Renal pelvis (tissue), 12 donors: ENCODE measurements at places on chromosomes 16 and 17.

DNA sequence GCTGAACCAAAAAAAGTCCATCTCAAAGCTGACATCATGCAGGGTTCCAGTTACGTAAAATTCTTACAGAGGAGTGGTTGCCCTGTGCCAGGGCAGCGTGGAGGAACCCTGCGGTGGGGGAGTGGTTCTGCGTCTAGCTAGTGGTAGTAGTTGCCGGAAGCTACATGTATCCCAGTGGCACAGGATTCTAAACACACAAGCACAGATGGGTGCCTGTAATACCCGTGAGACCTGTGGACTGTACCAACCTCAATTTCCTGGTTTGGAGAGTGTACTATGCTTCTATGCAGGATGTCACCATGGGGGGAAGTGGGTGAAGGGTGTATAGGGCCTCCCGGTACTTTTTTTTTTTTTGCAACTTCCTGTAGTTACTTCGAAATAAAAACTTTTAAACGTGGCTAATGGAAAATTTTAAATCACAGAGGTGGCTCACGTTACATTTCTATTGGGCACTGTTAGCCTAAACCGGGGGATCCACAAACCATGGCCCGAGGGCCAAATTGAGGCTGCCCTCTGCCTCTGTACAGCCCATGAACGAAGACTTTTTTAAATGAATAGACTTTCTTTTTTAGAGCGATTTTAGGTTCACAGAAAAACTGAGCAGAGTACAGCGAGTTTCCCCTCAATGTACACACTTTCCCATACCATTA, 38.5 kb downstream of the TBC1D16 start:
- DNase-seq: no peak

DNA sequence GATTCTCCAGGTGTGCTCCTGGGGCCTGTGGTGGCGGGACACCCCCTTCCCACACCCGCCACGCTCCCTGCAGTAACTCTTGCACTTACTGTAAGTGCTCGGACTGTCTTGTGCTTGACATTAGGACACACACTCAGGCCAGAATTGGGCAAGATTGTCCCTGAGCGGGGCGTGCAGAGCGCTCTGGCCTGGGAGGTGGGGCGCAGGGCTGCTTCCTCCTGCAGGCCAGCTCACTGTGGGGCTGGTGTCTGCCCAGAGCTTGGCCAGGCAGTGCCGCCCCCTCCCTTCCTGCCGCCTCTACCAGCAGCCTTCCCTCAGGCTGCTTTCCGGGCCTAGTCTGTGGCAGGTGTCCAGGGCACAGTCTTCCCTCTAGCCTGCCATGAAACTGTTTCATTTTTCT, 6.1 kb upstream of the ATP6V0C start:
- DNase-seq: no peak

DNA sequence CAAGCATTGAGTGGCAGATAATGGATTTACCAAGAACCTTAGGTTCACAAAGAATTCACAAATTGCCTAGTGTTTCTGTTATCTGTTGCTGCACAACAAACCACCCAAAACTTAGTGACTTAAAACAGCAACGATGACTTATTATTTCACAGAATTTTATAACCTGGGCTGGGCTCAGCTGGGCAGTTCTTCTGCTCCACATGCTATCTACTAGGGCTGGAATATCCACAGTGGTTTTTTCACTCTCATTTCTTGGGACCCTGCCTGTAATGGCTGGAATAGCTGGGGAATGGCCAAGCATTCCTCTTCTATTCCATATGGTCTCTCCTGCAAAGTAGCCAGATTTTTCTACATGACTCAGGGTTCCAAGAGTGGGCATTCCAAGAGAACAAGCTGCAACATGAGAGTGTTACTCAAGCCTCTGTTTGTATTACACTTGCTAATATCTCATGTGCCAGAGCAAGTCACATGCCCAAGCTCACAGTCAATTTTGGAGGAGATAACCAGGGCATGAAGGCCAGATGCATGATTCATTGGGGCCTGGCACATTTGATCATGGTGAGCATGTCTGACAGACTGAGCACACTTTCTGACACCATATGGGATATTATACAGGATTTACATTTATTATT, 4.9 kb upstream of the PSMD7 start:
- DNase-seq: no peak

- DNase-seq: no peak
These were observed 2.0 kb downstream of the CORO7 start for GRCh38 chr16:4414187-4414917.

- no peak for DNase-seq
These were observed 873 bp upstream of the RPS2 start for GRCh38 chr16:1965396-1966001.

GRCh38 chr17:18962494-18962815, 10.5 kb downstream of the SLC5A10 start:
- no peak for DNase-seq

GRCh38 chr17:5794881-5795506, 210.7 kb upstream of the NLRP1 start:
- no peak for DNase-seq

- no peak for DNase-seq
These were observed 202.9 kb upstream of the IRX3 start for GRCh38 chr16:54489225-54490111.

- DNase-seq: peak; percentile 37
These were observed at the start of gene P2RX5 for GRCh38 chr17:3695723-3696411. Gene P2RX5 (minus strand): TSS chr17:3696155. CDS start chr17:3696005, 150 bp downstream.

DNA sequence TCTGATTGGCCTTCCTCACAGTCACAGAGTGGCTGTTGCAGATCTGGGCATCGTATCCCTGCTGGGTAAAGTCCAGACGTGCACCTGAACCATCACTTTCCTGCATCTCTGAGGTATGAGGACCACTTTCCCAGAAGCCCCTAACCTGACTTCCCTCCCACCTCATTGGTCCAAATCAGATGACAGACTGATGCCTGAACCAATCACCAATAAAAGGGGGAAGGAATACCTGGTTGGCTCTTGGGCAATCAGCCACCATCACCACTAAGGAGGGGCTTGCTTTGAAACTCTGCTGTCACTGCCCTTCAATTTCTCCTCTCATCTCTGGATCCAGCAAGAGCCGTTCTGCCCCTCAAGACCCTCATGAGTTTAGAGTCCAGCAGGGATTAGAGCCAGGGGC, 13.6 kb upstream of the WFDC1 start:
- DNase-seq: no peak

DNA sequence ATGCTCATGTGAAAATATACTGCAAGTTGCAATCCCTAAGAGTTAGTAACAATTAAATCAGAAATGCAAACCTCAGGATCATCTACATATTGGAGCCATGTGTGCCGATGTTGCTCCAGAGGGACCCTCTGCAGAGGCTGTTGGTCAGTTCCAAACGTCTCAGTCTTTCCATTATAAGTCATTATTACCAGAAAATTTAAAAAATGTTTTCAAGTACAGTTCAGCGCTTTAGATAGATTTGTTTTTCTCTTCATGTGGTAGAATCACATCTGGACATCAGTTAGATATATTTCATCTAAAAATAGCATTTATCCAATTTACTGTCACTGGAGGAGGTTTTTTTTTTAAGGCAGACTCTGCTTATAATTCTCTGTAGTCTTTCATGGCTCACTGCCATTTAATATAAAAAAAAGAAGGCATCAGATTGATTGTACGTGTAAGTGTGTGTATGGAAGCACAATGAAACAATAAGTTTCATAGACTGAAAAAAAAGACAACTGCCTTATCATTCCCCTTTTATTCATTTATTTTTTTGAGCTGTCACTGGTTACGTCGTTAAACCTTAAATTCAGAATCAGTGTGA, 46.1 kb upstream of the MARCHF10 start:
- no peak for DNase-seq

- DNase-seq: no peak
These were observed 152.9 kb downstream of the RGS9 start for GRCh38 chr17:65290056-65290455.

GRCh38 chr17:50393700-50394099, 3.6 kb downstream of the LRRC59 start:
- no peak for DNase-seq

DNA sequence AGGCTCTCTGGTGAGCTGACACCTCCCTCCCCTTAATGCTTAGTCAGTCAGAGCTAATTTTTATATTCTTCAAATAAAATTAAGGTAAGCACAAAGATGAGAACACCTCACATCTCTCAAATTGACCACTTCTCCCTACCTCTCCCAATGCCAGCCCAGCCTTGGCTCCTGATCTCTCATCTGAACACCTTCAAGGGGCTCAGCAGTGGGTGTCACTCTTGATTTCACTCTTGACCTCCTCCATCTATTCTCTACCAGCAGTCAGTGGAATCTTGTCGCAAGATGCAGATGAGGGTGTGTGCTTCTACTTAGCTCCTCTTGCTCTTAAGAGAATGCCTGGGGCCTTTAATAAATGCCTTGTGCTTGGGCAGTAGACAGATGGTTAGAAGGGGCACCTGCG, 309.0 kb upstream of the IRX3 start:
- no peak for DNase-seq

GRCh38 chr17:40130352-40131042, 8.7 kb downstream of the MSL1 start:
- no peak for DNase-seq

DNA sequence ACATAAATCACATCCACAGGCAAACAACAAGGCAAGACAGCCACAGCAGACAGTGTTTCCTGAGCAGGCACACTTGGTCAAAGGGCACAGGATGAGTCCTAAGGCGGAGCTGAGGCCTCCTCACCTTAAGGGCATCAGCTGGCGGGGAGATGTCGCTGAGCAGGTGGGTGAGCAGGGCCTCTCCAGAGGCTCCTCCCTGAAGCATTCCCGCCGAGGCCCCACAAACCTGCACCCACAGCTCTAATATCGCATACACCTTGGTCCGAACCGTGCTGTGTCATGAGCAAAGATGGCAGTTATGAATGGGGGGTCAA, 29.3 kb downstream of the PELP1 start:
- no peak for DNase-seq

GRCh38 chr17:63142836-63143235, 176.8 kb downstream of the TANC2 start:
- no peak for DNase-seq

- peak; percentile 67 for DNase-seq
These were observed 4.3 kb upstream of the ADGRG1 start for GRCh38 chr16:57624044-57624688.

- DNase-seq: peak; percentile 86
These were observed 41.0 kb upstream of the SREBF1 start for GRCh38 chr17:17877529-17878358.

DNA sequence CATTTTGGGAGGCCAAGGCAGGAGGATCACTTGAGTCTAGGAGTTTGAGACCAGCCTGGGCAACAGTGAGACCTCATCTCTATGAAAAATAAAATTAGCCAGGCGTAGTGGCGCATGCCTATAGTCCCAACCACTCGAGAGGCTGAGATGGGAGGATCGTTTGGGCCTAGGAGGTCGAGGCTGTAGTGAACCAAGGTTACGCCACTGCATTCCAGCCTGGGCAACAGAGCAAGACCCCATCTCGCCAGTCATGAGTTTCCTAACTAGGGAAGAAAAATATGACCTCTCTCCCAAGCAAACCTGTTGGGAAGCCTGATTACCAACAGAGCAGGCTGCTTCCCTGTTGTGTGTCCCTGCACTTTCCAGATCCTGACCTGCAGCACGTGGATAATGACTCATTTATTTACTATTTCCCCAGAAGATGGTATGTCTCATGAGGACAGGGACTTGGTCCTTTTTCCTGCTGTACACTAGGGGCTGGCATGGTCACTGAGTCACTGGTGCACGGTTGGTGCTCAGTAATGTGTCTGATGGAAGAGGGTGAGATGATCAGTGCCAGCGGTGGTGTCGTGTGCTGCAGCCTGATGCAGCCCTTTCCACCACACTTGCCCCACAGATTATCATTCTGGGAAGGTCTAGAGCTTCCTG, 30.8 kb downstream of the NMT1 start:
- no peak for DNase-seq

DNA sequence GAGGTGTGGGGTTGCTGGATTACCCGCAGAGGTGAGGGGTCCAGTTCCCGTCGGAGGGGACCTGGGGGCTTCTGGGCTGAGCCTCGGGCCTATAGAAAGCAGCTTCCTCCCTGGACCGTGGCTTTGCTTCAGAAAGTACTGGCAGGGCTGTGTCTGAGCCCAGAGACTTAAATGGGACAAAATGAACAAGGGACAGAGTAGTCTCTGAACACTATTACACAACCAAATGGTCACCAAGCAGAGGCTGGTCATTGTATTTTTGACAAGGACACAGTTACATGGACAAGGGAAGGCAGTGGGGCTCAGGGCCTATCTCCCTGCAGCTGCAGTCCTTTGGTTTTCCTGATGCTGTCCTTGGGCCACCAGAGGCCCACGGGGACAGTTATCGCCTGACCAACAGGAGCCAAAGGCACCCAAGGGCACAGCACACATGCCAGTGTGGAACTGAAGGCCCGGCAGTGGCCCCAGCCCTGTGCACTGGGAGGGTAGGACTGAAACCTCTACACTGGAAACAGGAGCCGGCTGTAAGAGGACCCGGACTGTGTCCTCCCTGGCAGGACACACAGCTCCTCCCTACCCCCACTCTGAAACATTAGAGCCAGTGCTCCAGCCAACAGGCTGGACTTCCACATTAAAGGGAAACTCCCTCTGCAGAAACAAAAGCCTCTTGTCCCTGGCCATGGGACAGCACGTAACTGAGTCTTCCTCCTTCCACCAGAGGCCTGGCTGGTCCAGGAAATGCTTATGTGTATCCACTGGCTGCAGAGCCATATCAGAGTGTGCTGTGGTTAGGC, 26.0 kb upstream of the ERN1 start:
- peak; percentile 76 for DNase-seq

- peak; percentile 60 for DNase-seq
These were observed 1.3 kb upstream of the TUBB3 start for GRCh38 chr16:89921702-89922476.

DNA sequence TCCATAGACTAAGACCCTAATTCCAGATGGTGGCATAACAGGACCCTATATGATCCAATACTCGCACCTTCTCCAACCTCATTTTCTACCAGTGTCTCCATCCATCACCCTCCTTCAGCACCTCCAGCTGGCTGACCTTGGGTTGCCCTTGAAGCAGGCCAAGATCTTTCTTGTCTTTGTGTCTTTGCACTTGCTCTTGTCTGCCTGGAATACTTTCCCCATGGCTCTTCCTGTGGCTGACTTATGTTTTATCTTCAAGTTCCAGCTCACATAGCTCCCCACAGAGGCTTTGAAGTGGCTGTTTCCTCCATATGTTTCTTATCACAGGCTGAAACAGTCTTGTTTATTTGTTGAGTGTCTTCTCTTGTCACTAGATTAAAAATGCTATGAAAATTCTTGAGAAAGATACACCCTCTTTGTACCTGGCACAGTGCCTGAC, 29.6 kb upstream of the MMD start:
- peak; percentile 57 for DNase-seq

- no peak for DNase-seq
These were observed at the start of gene CLDN9 for GRCh38 chr16:3012828-3013420. Gene CLDN9 (plus strand): TSS chr16:3012923. CDS start chr16:3013363, 440 bp downstream.

DNA sequence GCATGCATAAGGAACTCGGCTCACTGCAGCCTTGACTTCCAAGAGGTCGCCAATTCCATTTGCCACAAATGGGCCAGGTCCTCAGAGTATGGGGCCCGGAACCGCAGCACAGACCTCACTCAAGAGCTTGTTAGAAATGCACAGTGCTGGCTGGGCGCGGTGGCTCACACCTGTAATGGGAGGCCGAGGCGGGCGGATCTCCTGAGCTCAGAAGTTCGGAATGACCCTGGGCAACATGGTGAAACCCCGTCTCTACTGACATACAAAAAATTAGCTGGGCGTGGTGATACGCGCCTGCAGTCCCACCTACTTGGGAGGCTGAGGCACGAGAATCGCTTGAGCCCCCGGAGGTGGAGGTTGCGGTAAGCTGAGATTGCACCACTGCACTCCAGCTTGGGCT, 19.6 kb upstream of the N4BP1 start:
- no peak for DNase-seq
